Endothelial cell of coronary artery (primary cell): ENCODE measurements at places on chromosomes 7 and 10. TPM values are rescaled to one million over a fixed set of nuclear protein-coding genes. Genes with fewer than 3 reads are reported as not detected.

ECHDC3 gene
- total RNA-seq, result 1.5 and 1.8 TPM in 2 replicates

XRCC2 gene
- total RNA-seq, result 2.0 and 3.7 TPM in 2 replicates

SPDYE6 gene
- total RNA-seq, result not detected in 2 replicates

OPN1SW gene
- not detected in 2 replicates for total RNA-seq

HTR5A gene
- total RNA-seq, result not detected in 2 replicates

CUEDC2 gene
- total RNA-seq, result 38.1 and 52.0 TPM in 2 replicates

THSD7A gene
- total RNA-seq, result 21.1 and 47.2 TPM in 2 replicates

GALNT17 gene
- total RNA-seq, result not detected in 2 replicates

PILRA gene
- 0.28 TPM in 1 of 2 replicates, not detected in the other for total RNA-seq

NPTX2 gene
- total RNA-seq, result 1.3 and 2.3 TPM in 2 replicates

HABP2 gene
- total RNA-seq, result not detected in 2 replicates

MRPS17 gene
- 20.4 and 26.9 TPM in 2 replicates for total RNA-seq

SFRP5 gene
- not detected in 2 replicates for total RNA-seq

LIPK gene
- not detected in 2 replicates for total RNA-seq

TM9SF3 gene
- 109 and 120 TPM in 2 replicates for total RNA-seq

PCDH15 gene
- total RNA-seq, result under 0.01 TPM in 1 of 2 replicates, not detected in the other
